ENCODE measurements at places on chromosomes 2 and 18.

DNA sequence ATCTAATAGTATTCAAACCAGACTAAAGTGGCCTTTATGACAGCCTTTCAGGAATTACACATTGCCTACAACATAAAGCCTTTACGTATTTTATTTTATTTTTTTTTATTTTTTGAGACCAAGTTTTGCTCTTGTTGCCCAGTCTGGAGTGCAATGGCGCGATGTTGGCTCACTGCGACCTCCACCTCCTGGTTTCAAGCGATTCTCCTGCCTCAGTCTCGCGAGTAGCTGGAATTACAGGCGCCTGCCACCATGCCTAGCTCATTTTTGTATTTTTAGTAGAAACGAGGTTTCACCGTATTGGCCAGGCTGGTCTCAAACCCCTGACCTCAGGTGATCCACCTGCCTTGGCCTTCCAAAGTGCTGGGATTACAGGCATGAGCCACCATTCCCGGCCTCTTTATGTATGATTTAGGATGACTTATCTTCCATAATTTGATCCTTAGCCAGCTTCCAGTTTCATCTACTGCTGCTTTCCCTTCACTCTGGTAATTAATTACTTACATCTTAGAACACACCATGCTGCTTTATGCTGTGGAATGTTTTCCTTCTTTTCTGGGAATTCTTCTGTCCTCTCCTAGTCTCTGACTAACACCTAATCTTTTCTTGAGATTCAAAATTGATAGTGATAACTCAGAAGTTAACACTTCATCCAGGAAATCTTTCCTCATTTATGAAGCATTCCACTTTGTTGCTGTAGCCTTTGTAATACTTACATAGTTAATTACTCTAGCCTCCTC is 2.6 kb downstream of the USP14 start:
- no peak for DNase-seq

- no peak for DNase-seq
Measured at GRCh38 chr2:237433920-237434676, 20.1 kb upstream of the COL6A3 start.

DNA sequence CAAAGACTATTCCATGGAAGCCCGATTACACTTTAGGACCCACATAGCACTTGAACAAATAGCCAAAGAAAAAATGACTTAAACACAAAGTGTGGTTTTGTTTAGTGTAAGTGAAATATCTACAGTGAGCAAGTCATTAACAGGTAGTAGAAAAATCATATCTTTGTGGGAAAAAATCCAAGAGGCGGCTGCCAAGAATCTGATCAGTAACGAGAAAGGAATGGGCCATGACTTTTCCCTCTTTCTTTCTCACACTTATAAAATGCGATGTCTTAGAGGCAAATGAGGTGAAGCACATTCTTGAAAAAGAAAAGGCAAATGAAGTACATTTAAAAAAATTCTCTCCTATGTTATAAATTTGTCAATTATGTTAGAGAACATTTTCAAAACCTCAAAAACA is 12.9 kb upstream of the GEMIN6 start:
- no peak for DNase-seq

DNA sequence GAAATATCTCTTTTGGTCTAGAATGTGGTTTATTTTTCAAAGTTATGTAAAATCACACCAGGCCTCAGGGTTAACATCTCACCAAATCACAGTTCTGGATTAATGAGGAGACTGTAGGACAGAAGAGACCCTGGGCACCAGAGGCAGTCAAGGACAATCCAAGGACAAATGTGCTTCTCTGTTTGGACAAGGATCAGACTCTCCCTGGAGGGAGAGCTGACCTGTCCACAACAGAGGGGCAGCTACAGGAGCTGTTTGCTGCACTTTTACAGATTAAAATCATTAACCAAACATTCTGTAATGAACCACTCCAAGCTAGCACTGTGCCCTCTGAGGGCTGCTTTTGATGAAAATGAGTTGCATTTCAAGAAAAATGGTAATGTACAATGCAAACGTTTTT is 690.6 kb upstream of the SLC8A1 start:
- DNase-seq: no peak

DNA sequence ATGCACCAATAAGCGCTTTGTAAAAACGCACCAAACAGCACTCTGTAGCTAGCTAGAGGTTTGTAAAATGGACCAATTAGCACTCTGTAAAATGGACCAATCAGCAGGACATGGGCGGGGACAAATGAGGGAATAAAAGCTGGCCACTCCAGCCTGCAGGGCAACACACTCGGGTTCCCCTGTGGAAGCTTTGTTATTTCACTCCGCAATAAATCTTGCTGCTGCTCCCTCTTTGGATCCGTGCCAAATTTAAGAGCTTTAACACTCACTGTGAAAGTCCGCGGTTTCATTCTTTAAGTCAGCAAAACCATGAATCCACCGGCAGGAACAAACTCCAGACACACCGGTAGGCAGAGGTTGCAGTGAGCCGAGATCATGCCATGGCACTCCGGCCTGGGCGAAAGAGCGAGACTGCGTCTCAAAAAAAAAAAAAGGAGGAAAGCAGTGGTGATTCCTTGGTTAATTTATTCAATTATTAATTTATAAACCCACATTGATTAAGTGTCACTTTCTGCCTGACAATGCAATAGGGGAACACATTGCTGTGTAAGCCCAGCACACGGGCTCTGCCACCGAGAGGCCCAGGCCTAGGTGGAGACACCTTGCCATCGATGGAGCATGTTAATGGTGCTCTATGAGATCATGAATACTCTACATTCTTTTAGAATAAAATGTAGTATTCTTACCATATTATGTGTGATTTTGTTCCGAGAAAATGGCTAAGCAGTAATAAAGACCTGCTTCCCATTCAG is 687.6 kb upstream of the HS6ST1 start:
- no peak for DNase-seq

GRCh38 chr2:40030456-40030975 is 251.5 kb upstream of the THUMPD2 start:
- no peak for DNase-seq

DNA sequence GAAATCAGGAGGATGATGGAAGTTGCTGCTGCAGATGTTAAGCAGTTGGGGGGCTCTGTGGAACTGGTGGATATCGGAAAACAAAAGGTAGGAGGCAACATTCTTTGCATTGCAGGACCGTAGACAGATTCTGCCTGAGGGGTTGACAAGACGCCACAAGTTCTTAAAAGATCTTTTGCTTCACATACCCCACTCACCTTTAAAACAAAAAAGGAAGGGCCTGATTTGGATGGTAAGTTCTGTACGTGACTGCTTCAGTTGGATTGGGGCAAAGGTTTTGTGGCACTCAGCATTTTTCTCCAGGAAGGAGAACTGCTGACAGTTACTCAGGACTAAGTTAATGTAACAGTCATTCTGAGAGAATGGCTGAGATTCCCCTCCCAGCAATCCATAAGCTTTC is 5.2 kb downstream of the CNDP2 start:
- no peak for DNase-seq

DNA sequence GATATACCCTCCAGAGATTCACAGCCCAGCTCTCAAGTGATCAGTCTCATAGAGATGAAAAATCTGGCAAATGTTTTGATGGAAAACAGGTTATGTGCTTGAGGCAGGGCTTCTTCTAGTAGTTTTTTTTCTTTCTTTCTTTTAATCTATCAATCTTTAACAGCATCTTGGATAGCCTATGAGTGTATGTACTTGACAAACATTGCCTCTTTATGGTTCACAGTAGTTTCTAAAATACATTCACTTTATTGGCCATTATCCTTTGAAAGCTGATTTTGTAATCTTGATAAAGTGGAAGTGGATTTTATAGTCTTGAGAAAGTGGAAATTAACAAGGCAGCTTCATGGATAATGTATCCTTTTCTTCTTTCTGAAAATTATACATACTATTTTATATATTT is 51.4 kb upstream of the IL1R1 start:
- DNase-seq: no peak

DNA sequence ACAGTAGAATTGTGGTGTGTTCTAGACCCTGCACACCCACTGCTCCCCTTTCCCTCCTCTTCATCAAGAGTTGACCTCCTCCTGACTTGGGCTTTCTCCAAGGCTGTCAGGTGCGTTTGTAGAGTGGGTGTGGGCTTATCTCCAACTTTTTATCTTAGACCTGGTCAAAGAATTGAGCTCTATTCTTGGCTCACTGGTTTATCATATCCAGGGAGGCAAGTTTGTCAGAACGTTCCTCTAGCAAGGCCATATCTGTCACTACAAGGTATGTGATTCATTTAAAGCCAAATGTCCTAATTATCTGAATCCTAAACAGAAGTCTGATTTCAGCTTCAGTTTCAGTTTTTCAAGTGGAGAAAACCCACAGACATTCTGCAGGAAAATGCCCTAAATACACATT is 117.1 kb upstream of the MGAT5 start:
- DNase-seq: no peak

- DNase-seq: no peak
Measured at GRCh38 chr2:136118819-136119716, 1.1 kb upstream of the CXCR4 start.

- no peak for DNase-seq
Measured at GRCh38 chr2:144374163-144374661, 145.7 kb downstream of the ZEB2 start.

GRCh38 chr18:62345909-62346308 is 20.8 kb downstream of the TNFRSF11A start:
- DNase-seq: no peak

DNA sequence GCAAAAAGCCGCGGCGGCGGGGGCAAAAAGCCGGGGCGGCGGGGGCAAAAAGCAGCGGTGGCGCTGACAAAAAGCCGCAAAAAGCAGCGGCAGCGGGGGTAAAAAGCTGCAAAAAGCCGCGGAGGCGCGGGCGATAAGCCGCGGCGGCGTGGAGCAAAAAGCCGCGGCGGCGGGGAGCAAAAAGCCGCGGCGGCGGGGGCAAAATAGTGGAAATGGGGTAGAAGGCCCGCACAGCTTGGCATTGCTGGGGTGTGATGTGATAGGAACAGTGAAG is 450.1 kb downstream of the ANKRD30B start:
- no peak for DNase-seq

- no peak for DNase-seq
Measured at GRCh38 chr2:212489719-212490346, 48.8 kb downstream of the ERBB4 start.

DNA sequence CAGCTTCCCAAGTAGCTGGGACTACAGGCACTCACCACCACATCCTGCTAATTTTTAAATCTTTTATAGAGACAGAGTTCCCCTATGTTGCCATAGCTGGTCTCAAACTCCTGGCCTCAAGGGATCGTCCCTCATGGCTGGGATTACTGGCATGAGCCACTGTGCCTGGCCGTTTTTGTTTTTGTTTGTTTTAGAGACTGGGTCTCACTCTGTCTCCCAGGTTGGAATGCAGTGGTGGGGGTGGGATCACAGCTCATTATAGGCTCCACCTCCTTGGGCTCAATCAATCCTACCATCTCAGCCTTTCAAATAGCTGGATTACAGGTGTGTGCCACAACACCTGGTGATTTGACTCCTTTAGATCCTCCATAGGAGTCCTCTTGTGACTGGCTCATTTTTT is 19.5 kb upstream of the ZDBF2 start:
- no peak for DNase-seq

- DNase-seq: no peak
Measured at GRCh38 chr2:23475036-23475435, 90.1 kb downstream of the KLHL29 start.

- no peak for DNase-seq
Measured at GRCh38 chr2:71746946-71747501, 293.7 kb downstream of the DYSF start.

GRCh38 chr18:6022845-6023244 is 127.5 kb upstream of the TMEM200C start:
- no peak for DNase-seq

DNA sequence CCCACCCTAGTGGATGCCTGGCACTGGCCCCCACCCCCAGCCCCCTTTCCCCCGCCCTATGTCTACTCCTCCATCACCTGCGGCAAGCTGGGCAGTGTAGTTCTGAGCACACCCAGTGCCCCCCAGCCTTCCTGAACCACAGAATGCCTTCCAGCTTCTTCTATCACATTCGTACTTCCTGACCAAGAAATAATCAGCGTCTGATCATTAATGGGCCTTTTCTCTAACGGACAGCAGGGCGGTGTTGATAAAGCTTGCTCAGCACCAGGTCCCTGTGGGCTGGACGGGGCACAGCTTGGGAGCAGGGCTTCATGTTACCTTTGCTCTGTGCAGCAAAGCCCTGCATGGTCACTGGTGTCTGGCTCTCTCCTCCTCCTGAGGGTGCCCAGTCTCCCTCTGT is 15.4 kb downstream of the UXS1 start:
- DNase-seq: no peak

DNA sequence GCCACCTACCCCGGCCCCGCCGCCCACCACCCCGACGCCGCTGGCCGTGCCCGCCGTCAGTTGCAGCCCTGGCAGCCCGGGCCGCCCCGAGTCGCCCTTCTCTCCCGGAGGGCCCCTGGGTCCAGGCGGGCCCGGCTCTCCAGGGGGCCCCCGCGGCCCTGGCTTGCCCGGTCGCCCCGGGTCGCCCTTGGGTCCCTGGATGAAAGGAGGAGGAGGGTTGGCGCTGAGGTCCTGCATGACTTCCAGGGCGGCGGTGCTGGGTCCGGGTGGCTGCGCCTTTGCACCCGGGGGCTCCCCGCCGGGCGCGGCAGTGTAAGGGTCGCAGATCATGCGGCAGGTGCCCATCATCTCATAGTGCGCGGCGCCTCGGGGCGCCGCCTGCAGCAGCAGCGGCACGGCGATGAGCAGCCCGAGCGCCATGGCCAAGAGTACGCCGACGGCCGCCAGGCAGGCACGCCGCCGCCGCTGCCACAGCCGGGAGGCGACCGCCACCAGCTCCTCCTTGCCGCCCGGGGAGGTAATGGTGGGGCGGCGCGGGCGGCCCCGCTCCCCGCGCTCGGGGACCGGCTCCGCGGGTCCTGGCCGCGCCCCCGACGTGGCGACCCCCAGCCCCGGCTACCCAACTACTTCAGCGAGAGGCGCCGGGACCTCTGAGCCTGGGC is 570 bp downstream of the C1QL2 start:
- no peak for DNase-seq

GRCh38 chr2:50469784-50470183 is 562.1 kb downstream of the NRXN1 start:
- no peak for DNase-seq

DNA sequence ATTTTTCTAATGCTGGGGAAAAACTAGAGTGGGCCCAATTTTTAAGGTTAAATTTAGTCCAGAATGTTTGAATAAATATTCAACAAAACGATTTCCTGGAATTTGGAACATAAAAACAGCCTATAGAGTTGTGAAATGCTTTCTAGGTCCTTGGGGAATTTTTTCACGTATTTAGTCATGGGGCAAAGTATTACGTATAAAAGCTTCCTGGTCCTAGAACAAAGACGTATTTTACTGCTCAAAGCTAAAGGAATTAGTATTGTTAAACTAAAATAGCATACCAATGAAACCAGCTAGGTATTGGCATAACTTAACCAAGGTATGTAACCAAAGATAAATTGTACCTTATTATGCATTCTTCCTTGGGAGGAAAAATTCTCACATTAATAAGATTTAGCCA is 1.6 kb downstream of the SESTD1 start:
- no peak for DNase-seq

- no peak for DNase-seq
Measured at GRCh38 chr18:45528712-45529336, 86.5 kb upstream of the SLC14A2 start.

GRCh38 chr2:130824492-130825061 is 12.1 kb upstream of the ARHGEF4 start:
- DNase-seq: no peak

Data from cortex of kidney (tissue), 1 donor.